CD8-positive, alpha-beta memory T cell (primary cell): ENCODE measurements at places on chromosomes 6 and 20.

- no peaks in the 10 kb centered on the region for H3K36me3 ChIP-seq
- H3K27me3 ChIP-seq, result no peaks in the 10 kb centered on the region
- no peak overlapping the region for H3K4me3 ChIP-seq
- no peak for DNase-seq
- H3K27ac ChIP-seq, result no peak overlapping the region
Observed at GRCh38 chr20:17298171-17298570, 71.3 kb downstream of the PCSK2 start.

DNA sequence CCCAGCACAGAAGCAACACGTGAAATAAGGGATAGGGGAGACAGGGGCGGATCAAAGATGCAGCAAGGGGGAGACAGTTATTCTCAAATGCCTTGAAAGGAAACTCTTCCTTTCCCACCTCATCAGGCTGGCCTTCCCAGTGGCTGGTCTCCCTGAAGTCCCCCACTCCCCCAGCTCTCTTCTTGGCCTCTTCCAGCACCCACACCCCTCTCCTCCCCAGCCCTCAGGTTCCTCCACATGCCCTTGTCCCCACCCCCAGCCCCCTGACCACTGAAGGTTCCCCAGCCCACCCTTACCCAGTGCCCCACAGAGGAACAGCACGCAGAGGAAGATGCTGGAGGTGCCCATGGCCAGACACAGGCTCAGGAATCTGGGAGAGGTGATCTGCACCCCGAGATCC lies 1.7 kb upstream of the LY6G6D start:
- H3K27ac ChIP-seq, result no peak overlapping the region
- H3K4me3 ChIP-seq, result no peak overlapping the region
- DNase-seq, result no peak

GRCh38 chr6:15420959-15421438 lies 175.1 kb downstream of the JARID2 start:
- H3K4me1 ChIP-seq, result peaks cover 31% of the 10 kb centered on the region
- no peaks in the 10 kb centered on the region for H3K36me3 ChIP-seq
- H3K27ac ChIP-seq, result no peak overlapping the region

DNA sequence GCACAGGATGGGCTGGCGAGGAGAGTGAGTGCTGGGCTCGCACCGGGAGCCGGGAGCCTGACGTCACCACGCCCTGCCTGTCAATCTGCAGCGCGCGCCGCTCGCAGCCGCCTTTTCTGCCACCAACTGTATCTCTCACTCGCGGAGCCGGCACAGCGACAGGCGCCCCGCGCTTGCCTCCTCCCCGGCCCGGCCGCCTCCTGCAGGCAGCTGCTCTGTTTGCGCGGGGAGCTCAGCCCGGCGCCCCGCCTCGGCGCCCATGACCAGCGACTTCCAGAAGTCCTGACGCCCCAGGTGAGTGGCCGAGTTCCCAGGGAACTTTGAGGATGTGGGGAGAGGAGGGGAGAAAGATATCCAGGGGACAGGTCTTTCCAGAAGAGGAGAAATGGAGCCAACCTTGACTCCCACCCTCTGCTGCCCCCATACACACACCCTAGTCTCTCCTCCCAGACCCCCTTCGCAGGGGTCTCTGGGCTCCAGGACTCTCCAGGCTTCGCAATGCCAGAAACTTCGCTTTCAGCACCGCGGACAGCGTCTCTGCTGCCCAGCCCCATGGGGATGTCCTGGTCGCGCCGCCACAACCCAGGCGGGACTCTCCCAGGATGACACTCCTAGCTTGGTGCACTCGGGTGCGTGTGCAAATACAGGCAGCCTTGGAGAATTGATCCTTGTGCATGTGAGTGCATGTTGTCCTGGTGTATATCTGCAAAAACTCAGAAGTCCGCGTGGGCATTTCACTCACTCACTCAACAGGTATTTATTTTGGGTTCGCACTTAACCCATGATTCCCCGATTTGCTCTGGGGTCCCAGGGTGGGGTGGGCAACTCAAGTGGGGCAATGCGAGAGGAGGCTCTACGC lies at the start of gene GPR6:
TSS of gene GPR6 (plus strand) at position 138 of the 859 bp plus-strand sequence. CDS start 802 bp downstream, outside the sequence.
- H3K36me3 ChIP-seq, result no peaks in the 10 kb centered on the region
- no peak within 1 kb of the TSS for H3K27ac ChIP-seq
- H3K4me1 ChIP-seq, result no peaks in the 10 kb centered on the region
- H3K4me3 ChIP-seq, result no peak within 1 kb of the TSS

DNA sequence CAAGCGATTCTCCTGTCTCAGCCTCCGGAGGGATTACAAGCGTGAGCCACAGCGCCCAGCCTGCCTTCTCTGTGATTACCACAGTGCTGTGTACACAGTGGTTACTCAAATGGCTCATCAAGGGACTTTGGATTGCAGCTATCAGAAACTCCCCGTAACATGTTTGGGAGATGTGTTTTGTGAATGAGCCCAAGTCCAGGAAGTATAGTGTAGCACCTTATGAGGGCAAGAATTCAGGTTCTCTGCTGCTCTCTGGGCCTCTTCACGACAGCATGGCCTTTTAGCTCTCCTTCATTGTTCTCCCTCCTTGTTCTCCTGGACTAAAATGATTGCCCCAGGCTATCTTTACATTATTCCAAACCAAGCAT lies 34.1 kb upstream of the RPL7L1 start:
- no peak overlapping the region for H3K27ac ChIP-seq
- no peak overlapping the region for H3K4me3 ChIP-seq
- no peak for DNase-seq
- no peaks in the 10 kb centered on the region for H3K36me3 ChIP-seq
- H3K27me3 ChIP-seq, result no peaks in the 10 kb centered on the region
